ENCODE measurements at places on chromosomes 12 and 14.

GRCh38 chr12:53564278-53564677 lies 57.0 kb upstream of the NPFF start:
- no peak for DNase-seq

- DNase-seq = no peak
These were observed 128.6 kb downstream of the PTCSC3 start for GRCh38 chr14:36047912-36048311.

GRCh38 chr12:117085318-117085947 lies 13.8 kb downstream of the TESC start:
- DNase-seq = no peak

DNA sequence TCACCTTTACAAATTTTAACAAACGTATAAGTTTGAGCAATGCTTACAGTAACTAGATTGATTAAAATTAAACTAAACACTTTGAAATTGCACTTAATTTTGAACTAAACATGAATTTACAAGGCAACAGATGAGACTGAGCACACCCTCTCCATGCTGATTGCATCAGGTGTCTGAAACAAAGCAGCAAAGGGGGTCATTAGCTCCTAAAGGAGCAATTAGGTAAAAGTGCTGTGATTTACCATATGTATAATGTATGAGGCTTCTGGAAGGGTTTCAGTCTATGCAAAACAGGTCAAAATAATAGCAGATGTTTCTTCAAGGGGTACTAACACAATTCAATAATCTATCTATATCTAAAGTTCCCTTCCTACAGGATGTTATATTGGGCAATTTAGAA lies 98.8 kb upstream of the LMNTD1 start:
- DNase-seq = no peak

- DNase-seq = no peak
These were observed 128.3 kb downstream of the ST8SIA1 start for GRCh38 chr12:22206111-22206728.

- no peak for DNase-seq
These were observed 456 bp upstream of the TMPO start for GRCh38 chr12:98514982-98515286.
